Activated effector memory CD4-positive, alpha-beta T cell treated with anti-CD3 and anti-CD28 coated beads, Interleukin-2, amount 50 U/mL, for 16 hours (primary cell): ENCODE measurements at places on chromosomes 3 and 15.

GRCh38 chr3:112027826-112028225 is 6.7 kb upstream of the TMPRSS7 start:
- no peak for DNase-seq

GRCh38 chr15:99423186-99424130 is 142.3 kb upstream of the MEF2A start:
- peak; percentile 54 for DNase-seq

DNA sequence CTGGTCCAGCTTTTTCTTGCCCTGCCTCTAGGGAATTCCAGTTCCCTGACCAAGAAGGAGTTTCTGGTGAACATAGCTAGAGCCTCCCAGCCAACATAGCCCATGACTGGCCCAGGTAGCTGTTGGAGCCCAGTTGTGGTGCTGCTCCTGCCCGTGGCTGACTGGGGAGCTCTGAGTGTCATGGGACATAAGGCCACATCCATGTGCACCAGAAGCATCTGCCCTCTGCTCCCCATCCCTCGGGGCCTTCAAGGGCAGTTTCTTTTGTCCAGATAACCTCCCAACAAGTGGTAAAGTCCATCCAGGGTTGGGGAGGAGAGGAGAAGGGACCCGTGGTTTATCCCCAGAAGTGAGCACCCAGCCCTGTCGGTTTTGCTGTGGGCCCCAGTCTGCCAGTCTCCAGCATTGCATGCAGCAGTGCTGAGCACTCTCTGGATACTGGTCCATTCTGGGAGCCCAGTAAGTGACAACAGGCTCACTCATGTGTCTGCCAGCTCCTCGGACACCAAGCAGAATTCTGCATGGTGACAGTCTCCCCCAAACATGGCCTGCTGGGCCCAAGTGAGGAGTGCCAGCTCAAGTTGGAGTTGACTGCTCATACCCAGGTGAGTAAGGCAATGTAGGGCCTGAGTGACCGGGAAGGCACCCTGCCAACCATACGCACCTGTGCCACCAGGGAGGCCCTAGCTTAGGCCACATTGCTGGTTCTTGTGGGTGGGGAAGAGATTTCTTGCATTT is 28.8 kb downstream of the ACAA1 start:
- peak; percentile 44 for DNase-seq

DNA sequence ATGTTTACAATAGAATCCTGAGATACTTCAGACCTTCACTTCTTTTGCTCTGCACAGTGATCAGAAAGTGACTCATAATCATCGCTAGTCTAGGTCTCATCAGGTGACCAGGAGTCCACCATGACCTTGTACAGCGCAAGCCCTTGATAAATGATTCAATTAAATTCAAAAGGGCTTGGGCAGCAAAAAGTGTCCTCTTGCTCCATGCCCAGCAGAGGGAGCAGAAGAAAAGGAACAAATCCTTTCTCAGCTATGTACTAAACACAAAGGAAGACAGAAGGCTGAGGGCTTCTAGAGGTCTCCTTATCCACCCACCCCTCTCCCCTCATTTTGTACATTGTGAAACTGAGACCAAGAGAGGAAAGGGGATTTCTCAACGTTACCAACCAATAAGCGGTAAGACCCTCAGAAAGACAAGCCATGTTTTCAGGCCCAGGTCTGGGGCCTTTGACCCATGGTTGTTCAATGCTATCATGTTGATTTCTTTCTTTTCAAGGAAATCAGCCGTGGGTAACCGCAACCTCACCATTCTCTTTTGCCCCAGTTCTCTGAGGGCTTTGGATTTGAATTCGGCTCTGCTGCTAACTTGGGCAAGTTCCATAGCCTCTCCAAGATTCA is 74.8 kb downstream of the AQP9 start:
- DNase-seq = no peak

- DNase-seq = peak; percentile 90
Observed at GRCh38 chr15:41934843-41935242, 37.5 kb downstream of the EHD4 start.

DNA sequence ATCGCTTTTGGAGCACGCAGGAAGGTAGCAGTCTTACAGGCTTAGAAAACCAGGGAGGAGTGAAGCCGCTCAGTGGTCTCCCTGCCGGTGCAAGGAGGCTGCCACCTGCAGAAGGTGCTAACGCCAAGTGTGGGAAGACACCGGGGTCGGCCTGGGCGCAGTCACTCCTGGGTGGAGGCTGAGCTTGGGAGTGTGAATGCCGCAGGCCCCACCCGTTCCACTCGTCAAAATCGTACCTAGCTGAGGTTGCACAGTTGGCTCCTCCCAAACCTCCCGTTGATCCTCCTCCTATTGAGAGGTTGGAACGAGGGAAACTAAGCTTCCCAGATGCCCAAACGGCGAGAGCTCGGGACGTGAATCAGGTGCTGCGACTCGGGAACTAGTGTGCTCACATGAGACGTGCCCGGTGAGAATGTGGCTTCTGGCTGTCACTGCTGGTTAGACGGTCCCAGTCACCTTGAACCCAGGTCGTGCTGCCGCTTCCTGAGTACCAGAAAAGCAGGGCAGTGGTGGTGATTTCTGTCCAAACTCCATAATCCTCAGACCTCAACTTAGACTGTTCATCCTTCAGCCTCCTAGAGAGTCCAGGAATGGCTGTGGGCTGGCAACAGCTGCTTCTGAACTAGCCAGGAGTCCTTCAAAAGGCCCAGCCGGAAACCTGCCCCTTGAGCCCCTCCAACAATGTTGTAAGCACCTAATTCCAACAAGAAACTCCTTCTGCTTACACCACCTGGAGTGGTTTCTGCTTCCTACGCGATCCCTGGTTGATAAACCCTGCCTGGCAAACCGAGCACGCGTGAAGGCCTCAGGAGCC is 156.0 kb downstream of the XXYLT1 start:
- DNase-seq = no peak

- no peak for DNase-seq
Observed at GRCh38 chr3:45209526-45209925, 16.6 kb downstream of the TMEM158 start.

DNA sequence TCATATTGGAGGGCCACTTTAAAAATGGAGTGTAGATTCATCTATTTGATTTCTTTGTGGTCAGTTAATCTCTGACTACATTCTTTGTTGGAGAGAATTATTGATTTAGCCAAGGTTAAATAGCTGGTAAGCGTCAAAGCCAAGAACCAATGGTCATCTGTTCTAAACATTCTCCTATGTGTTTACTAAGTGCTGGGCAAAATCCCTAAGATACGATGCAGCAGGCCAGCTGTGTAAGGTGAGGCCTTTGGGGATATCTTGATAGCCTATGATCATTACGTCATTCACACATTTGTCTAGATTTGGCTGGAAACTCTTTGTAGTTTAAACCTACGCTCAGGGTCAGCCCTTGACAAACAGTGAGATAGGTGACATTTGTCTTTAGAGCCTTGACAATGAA is 236.2 kb downstream of the NR1D2 start:
- no peak for DNase-seq

- no peak for DNase-seq
Observed at GRCh38 chr3:82342521-82342920, 581.1 kb upstream of the GBE1 start.

DNA sequence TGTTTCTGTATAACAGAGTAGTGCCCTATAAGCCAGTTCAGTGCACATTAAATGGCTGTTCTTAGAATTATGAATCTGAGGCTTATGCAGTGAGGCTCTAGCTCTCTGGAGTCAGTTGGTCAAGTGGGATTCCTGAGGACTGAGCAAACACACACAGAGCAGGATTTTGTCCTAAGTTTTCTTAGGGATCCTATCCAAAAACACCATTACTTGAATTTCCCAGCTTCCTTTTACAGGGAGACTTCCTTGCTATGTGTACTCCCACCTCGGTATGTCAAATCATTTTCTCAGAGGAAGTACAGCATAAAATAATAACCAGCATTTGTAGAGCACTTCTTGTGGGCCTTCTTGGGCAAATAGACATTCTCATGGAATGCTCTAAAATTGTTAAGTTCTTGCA is 63.1 kb upstream of the GOLGA6B start:
- no peak for DNase-seq

- no peak for DNase-seq
Observed at GRCh38 chr3:29171043-29171990, 109.6 kb upstream of the RBMS3 start.

DNA sequence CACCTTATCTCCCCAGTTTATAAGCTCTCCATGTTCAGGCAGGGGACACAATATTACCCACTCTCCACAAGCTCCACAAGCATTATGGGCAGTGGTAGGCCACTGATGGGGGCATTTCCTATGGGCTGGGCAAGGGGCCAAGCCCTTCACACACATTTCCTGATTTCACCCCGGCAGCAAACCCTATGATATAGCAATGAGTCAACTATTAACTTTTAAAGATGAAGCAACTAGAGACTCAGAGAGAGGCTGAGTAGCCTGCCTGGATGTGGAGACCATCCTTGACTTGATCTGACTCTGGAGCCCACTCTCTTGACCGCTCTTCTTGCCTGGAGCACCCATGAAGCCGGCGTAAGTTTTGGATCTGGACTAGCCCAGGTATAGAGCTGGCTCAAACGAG is 27.4 kb downstream of the FOXL2NB start:
- no peak for DNase-seq

- no peak for DNase-seq
Observed at GRCh38 chr3:186311441-186311840, 50.6 kb downstream of the DGKG start.

DNA sequence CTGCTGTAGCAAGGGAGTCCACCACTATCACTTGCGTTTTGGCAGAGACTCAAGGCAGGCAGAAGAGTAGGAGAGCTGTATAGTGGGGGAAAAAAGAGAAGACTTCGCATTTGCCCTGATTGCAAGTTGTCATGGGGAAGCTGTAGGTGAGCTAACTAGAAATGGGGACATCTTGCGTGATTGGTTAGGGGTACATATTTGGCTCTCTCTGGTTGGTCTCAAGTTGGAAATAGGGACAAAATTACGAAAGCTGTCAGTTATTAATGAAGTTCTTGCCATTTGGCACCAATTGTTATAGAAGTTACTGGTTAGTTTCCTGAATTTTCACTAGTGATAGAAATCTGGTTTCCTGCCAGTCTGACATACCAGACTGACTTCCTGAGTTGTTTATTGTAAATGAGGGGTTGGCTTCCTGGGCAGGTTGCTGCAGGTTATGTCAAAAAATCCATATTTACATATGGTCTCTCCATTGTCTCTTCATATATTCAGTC is 8.2 kb upstream of the SENP7 start:
- DNase-seq = no peak

DNA sequence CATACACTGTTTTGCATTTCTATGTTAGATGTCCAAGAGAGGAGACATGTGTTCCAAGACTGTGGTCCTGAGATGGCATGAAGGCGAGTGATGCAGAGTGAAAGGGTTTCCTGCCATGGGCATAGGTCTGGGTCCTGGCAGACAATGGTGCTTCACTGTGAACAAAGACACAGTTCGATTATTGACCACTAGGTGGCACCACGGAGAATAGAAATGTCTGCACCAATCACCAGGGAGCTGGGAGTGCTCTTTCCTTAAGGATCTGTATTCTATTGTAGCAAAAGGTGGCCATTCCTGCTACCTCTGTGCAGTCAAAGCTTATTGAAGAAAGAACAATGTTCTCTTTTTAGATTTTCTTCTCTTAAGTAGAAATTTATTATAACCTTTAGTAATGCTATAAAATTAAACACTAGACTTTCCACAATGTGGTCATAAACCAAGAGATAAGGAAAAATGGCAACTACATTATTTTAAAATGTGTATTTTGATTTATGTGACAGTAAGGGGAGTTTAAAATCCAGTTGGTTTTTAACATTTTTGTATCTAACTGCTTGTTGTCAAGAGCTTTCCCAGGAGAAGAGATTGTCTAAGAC is 88.7 kb downstream of the GABRG3 start:
- no peak for DNase-seq

DNA sequence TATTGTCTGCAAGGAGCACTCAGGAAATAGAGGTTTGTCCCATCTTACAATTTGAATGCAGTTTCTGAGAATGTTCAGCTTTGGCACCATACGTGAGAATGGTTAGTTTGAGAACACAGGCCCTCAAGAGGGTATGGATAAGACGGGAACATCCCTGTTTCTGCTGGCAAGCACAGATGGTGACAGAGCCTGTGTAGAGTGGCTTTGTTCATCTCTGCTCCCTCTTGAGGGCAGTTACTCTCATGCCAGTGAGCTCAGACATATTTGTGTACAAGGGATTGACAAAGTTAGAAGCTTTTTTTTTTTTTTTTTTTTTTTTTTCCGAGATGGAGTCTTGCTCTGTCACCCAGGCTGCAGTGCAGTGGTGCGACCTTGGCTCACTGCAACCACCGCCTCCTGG is 71.5 kb upstream of the FILIP1L start:
- no peak for DNase-seq

GRCh38 chr3:184323696-184324095 is 9.3 kb downstream of the EIF4G1 start:
- no peak for DNase-seq

DNA sequence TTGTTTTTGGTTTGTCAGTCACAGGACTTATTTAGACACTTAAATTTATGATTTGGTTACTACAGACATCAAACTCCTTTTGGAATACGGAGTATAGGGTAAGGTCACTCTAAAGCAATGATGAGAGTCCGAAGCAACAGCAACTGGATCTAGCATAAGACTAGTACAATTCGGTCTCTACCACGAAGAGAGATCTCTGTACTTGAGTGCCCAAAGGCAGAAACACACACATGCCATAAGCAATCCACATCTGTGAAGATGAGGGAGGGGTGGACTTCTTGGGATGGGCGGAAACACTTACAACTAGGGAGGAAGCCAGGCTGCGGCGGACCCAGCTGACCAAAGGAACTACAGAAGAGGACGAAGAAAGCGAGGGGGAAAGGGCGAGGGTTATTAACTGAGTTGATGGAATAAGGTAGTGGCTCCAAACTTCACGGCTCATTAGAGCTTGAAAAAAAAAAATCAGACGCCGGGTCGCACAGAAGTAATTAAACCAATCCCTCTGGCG is 595 bp downstream of the DPH6 start:
- peak; percentile 63 for DNase-seq

DNA sequence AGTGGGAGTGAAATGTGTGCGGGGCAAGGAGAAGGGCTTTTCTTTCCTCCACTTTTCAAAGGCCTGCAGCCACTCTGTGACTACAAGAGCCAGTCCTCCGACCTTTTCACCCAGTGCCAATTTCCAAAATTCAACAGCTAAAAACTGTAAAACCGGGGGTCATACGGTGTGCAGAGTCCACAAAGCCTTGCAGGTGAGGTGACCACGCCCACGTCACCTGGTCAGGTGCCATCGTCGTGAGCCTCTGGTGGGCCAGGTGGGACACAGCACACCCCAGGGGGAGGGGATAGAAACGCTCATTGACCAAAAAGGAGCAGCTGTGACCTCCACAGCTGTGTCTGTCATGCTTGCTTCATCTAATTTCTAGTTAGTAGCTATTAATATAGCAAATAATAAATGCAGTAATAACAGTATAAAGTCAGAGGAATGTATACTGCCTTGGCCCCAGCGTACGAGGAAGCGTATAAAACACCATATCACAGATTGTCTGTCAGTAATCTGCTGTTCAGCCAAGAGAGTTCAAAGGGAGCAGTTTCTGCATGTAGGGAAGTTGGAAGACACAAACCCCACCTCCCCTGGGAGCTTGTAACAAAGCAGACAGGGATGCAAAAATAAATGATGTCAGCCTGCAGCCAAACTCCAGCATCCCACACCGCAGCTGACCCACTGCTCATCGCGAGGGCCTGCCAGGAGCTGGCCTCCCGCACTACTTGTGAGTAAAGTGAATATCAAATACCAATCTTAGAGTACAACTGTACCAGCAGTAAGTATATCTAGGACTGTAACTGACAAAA is 86.7 kb downstream of the VGLL4 start:
- DNase-seq = no peak
